Thyroid gland (tissue), 4 donors: ENCODE measurements at places on chromosomes 16 and 17.

GRCh38 chr17:29458066-29458465, 67.9 kb downstream of the TAOK1 start:
- DNase-seq = no peak

GRCh38 chr16:9042533-9042932, 48.9 kb upstream of the HAPSTR1 start:
- no peak for DNase-seq

- DNase-seq = no peak
These were observed 16.3 kb downstream of the ITGAD start for GRCh38 chr16:31409433-31409832.

GRCh38 chr17:5618476-5618875, 34.2 kb upstream of the NLRP1 start:
- no peak for DNase-seq

GRCh38 chr16:24378999-24379398, 122.9 kb downstream of the CACNG3 start:
- no peak for DNase-seq

DNA sequence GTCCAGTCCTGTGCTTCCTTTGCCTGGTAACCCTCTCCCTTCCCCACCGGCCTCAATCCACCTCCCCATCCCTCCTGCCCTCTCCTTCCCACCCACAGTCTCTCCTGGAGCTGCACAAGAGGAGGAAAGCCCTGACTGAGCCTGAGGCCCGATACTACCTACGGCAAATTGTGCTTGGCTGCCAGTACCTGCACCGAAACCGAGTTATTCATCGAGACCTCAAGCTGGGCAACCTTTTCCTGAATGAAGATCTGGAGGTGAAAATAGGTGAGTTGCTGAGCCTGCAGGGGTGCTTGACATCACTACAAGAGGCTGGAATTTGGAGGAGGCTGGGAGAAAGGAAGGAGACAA, 1.3 kb downstream of the PLK1 start:
- no peak for DNase-seq

DNA sequence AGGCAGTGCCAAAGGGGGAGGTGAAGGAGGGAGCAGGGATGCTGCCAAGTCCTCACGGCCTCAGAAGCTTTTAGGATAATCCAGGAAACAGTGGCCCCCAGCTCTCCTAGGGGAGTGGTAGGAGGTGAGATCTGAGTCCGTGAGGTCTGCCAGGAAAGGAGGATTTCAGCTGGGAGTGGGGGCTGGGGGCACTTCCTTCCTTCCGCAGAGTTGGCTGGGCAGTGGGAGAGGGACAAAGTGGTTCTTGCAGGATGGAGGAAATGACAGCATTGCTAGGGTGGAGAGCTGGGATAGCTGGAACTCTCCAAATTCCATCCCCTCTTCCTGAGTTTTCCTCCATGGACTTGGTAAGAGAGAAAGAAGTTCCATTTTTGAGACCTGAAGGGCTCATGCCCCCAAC, 4.8 kb upstream of the SP6 start:
- no peak for DNase-seq

DNA sequence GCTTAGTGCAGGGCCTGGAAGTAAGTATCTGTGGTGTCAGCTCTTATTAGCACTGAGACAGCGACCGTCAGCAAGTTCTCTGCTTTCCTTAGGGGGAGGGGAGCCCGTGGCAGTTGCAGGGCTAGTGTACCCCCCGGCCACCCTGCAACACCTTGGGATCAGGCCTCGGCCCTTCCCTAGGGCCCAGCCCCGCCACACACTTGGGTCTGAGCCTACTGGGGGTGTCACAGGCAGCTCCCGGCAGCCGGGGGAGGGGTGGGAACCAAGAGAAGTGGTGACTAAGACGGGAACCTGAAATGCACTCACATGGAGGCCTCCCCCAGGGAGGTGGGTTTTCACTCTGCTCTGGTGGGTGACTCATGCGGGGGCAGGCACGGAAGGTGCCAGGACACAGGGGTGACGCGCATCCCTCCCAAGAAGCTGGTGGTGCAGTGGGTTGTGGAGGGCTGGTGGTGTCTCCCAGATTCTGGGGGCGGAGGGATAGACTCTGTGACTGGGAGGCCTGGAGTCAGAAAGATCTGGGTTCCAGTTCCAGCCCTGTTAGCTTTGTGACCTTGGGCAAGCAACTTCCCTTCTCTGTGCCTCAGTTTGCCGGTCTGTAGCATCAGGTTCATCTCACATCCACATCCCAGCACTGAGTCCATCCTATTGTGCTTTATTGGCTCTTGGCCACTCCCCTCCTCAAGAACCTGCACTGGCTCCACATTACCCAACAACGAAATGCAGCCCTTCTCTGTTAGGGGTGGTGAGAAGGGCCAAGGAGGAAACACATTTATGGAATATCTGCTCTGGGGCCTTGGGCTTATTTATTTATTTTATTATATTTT, 44.5 kb downstream of the LAT start:
- DNase-seq = no peak

- DNase-seq = no peak
These were observed 7.0 kb downstream of the CDR2L start for GRCh38 chr17:74994440-74994839.

DNA sequence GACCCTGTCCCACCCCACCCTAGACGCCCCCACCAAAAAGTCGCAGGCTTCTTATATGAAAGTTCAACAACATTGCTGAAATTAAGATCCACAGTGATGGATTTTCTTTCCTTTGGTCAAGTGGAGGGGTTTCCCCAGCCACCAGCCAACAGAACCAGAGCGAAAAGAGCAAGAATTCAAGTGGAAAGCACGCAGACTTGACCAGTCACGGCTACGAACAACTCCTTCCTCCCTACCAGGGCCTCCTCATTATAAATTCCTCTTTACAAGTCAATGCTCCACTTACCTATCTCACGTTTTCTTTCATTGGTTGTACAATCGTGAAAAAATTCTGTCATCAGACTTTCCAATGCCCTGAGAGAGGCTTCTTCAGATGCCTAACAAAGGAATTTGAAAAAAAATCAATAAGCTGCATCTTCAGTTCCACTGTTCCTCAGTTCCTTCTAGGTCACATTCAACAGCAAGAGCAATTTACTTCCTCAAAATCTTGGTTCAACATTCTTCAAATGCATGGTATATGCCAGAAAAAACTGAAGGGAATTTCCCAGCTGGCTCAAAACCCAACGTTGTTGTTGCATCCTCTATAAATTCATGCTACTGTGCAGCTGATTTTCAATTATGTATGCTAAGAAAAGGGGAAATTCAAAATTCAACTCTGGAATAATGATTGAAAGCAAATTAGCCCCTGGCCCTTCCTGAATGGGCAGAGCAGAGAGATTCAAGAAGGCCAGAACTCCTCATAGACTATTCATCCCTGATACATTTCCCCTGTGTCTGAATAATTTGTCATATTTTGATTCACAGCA, 30.9 kb downstream of the XPO6 start:
- DNase-seq = peak; percentile 66

GRCh38 chr17:31388770-31389656, 2.5 kb upstream of the RAB11FIP4 start:
- DNase-seq = peak; percentile 9

GRCh38 chr16:558298-559020, 1.7 kb upstream of the PRR35 start:
- peak; percentile 85 for DNase-seq

GRCh38 chr17:30550512-30551273, 73.5 kb downstream of the GOSR1 start:
- DNase-seq = no peak
